Effector memory CD8-positive, alpha-beta T cell (primary cell): ENCODE measurements at places on chromosomes 2 and 18.
A peak's percentile ranks its signal among the peaks of the same experiment; 100 is the strongest.

- DNase-seq = peak; percentile 58
- H3K27ac ChIP-seq = peak overlapping the region; percentile 29
- no peaks in the 10 kb centered on the region for H3K27me3 ChIP-seq
- no peak overlapping the region for H3K4me3 ChIP-seq
- peaks cover 4% of the 10 kb centered on the region for H3K4me1 ChIP-seq
These were observed 127.3 kb downstream of the RNF144A start for GRCh38 chr2:7044253-7045250.

DNA sequence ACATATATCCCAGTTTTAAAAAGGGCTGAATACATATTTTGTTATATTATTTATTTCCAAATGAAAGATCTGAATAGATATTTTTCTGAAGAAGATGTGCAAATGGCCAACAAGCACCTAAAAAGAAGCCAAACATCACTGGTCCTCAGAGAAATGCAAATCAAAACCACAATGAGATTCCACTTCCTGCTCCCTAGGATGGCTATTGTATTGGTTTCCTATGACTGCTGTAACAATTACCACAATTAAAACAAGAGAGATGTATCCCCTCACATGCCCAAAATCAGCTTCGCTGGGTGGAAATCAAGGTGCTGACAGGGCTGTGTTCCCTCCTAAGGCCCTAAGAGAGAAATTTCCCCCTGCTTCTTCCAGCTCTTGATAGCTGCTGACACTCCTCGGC, 23.2 kb downstream of the ABCB11 start:
- H3K4me1 ChIP-seq = peaks cover 7% of the 10 kb centered on the region
- H3K27ac ChIP-seq = no peak overlapping the region
- H3K4me3 ChIP-seq = no peak overlapping the region
- peaks cover 11% of the 10 kb centered on the region for H3K27me3 ChIP-seq

DNA sequence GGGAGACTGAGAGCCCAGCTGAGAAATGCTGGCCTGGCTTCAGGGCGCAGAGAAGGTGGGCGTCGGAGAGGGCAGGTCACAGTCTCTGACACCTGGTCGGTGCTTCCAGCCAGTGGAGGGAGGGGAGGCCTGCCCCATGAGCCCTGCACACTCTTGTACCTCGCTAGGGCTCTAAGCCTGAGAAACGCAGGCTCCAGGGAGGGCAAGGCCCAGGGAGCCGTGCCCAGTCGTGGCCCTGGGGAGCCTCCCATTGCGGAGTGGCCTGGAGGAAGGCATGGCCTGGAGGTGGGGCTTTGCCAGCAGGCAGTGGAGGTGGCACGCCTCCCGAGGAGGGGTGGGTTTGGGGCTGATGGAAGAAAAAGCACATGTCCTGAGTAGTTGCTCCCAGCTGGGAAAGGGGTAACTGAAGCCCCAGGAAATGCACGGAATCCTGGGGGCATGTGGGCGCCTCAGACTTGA, 39.0 kb downstream of the MTERF4 start:
- H3K27ac ChIP-seq = no peak overlapping the region
- no peak overlapping the region for H3K4me3 ChIP-seq
- no peak for DNase-seq
- peaks cover 11% of the 10 kb centered on the region for H3K27me3 ChIP-seq
- no peaks in the 10 kb centered on the region for H3K36me3 ChIP-seq
- H3K4me1 ChIP-seq = no peaks in the 10 kb centered on the region

GRCh38 chr18:54672846-54673475, 81.9 kb downstream of the DYNAP start:
- no peak overlapping the region for H3K4me3 ChIP-seq
- H3K4me1 ChIP-seq = no peaks in the 10 kb centered on the region
- H3K27ac ChIP-seq = no peak overlapping the region

GRCh38 chr18:23887035-23887434, 127.5 kb upstream of the TTC39C start:
- no peak overlapping the region for H3K4me3 ChIP-seq
- no peaks in the 10 kb centered on the region for H3K27me3 ChIP-seq
- DNase-seq = no peak
- no peaks in the 10 kb centered on the region for H3K36me3 ChIP-seq

- peaks cover 31% of the 10 kb centered on the region for H3K4me1 ChIP-seq
- H3K27ac ChIP-seq = no peak overlapping the region
- no peak overlapping the region for H3K4me3 ChIP-seq
- no peak for DNase-seq
- H3K36me3 ChIP-seq = peaks cover 2% of the 10 kb centered on the region
- no peaks in the 10 kb centered on the region for H3K27me3 ChIP-seq
These were observed 142.2 kb downstream of the B3GNT2 start for GRCh38 chr2:62338111-62338510.

DNA sequence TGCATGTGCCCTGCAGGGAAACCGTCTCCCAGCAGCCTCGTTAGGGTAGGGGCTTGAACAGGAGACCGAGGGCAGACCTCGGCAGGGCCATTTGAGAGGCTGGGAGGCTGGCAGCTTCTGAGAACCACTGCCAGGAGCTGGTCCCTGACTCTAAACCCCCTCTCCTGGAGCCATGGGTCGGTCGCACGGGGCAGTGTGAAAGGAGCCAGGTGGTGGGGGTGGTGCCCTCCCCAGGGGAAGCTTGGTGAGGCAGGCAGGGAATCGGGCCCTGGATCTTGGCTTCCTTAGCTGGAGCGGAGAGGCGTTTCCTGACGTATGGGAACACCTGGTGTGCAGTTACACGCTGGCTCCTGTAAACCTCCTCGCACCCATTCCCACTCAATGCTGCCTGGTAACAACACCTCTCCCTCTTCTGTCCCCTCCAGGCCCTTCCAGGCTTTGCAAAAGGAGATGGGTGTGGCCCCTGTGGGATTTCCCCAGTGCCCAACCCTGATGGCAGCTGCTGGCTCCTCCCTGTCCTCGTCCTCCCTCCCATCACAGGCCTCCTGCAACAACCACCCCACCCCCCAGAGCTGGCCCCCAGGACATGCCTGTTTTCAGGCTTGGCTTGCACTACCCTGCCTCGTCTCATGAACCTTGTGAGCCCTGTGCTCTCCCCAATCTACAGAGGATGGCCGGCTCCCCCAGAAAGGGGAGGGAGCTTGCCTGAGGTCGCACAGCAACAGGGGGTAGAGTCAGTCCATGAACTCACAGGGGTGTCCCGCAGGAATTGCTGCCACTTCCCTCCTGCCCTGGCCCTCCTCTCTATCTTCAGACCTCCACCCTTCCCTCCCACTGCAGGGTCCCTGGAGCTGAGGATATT, 24.4 kb downstream of the ADRA2B start:
- no peak for DNase-seq
- H3K27me3 ChIP-seq = peaks cover 29% of the 10 kb centered on the region
- H3K36me3 ChIP-seq = no peaks in the 10 kb centered on the region

GRCh38 chr2:158378926-158379325, 77.6 kb downstream of the CCDC148 start:
- H3K27me3 ChIP-seq = peaks cover 24% of the 10 kb centered on the region
- no peak overlapping the region for H3K4me3 ChIP-seq
- DNase-seq = no peak
- no peak overlapping the region for H3K27ac ChIP-seq

DNA sequence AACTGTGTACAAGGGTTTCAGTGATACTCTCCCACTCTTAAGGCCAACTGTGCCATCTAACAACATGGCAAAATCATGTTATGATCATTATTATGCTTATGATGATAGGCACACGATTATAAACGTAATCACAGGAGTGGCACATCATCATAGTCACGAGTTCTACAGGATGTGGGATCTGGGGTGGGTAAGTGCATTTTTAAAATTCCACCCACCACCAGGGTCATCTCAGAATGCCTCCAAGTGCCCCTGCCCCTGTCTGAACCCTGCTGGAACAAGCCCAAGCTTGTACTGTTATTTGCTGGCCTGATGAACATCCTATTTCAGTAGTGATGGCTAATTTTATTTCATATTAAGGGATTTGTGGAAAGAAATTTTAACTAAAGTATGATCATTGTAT, 117.8 kb downstream of the PTPRM start:
- H3K4me3 ChIP-seq = no peak overlapping the region
- no peaks in the 10 kb centered on the region for H3K36me3 ChIP-seq
- DNase-seq = no peak

DNA sequence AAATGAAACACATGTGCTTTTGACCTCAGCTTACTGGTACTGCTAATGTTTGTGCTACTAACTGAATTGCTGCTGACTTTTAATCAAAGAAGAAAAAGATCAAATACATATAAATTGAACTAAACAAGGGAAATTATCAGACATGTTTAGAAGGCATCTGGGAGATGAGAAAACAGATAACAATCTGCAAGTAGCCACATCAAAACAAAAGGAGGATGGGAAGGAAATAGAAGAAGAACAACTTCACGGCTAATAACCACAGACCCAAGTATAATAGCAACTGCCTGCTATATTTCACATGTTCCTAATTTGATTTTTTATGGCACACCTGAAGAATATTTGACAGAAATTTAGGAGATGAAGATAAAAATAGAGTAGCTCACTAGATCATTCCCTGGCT, 542.6 kb upstream of the SYT4 start:
- no peak overlapping the region for H3K4me3 ChIP-seq
- H3K4me1 ChIP-seq = no peaks in the 10 kb centered on the region
- no peak for DNase-seq

- H3K27me3 ChIP-seq = no peaks in the 10 kb centered on the region
- H3K36me3 ChIP-seq = no peaks in the 10 kb centered on the region
- DNase-seq = no peak
- H3K27ac ChIP-seq = no peak overlapping the region
These were observed 1257.4 kb upstream of the ZEB2 start for GRCh38 chr2:145777297-145777696.

DNA sequence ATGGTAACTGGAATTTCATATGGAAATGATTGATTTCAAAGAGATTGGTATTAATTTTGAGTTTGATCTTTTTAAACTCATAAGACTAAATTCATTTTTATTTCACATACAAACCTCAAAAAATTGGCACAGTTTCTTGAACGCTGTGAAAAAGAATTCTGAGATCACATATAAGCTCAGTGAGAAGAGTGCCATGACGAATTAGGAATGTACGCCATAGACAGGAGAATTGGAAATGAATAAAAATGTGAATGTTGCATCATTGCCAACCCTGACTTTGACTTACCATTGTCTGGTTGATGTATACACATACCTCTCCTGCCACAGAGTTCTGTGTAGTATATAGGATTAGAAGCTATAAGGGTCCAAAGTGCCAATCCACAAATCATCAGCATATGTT, 290.4 kb upstream of the ZC3H15 start:
- DNase-seq = no peak
- H3K4me3 ChIP-seq = no peak overlapping the region
- H3K27ac ChIP-seq = no peak overlapping the region
- no peaks in the 10 kb centered on the region for H3K27me3 ChIP-seq
- H3K4me1 ChIP-seq = no peaks in the 10 kb centered on the region

- H3K27ac ChIP-seq = no peak overlapping the region
- DNase-seq = no peak
- no peaks in the 10 kb centered on the region for H3K36me3 ChIP-seq
These were observed 147.2 kb downstream of the ETAA1 start for GRCh38 chr2:67544286-67544685.

GRCh38 chr2:42823744-42824453, 31.5 kb upstream of the HAAO start:
- peaks cover 18% of the 10 kb centered on the region for H3K27me3 ChIP-seq
- H3K27ac ChIP-seq = no peak overlapping the region
- DNase-seq = no peak
- no peak overlapping the region for H3K4me3 ChIP-seq

DNA sequence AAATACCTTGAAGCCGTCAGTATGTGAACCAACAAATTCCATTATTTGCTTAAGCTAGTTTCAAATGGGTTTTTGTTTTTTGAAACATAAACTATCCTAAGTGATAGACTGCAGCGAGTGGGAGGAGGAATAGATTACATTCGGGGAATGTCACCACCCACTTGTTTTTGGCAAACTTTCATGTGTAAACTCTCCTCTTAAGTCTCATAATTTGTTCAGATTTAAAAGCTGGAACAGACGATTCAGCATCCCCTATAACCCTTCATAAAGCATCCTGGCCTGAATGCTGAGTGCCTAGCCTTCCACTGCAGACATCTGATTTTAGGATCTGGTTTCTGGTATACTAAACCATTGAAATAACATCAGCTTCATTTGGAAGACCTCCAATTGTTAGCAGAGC, 51.0 kb downstream of the CPO start:
- no peak overlapping the region for H3K27ac ChIP-seq
- H3K4me3 ChIP-seq = no peak overlapping the region
- DNase-seq = no peak

GRCh38 chr18:44946529-44947113, 265.9 kb downstream of the SETBP1 start:
- H3K4me3 ChIP-seq = no peak overlapping the region
- H3K27me3 ChIP-seq = no peaks in the 10 kb centered on the region
- no peak for DNase-seq
- H3K27ac ChIP-seq = no peak overlapping the region
- H3K36me3 ChIP-seq = peaks cover 5% of the 10 kb centered on the region
- no peaks in the 10 kb centered on the region for H3K4me1 ChIP-seq

- H3K4me1 ChIP-seq = no peaks in the 10 kb centered on the region
- H3K36me3 ChIP-seq = peaks cover under 1% of the 10 kb centered on the region
- DNase-seq = no peak
- H3K27ac ChIP-seq = no peak overlapping the region
These were observed 48.4 kb downstream of the NPPC start for GRCh38 chr2:231877533-231878456.
